ENCODE measurements at places on chromosomes 12 and 14.
A peak's percentile ranks its signal among the peaks of the same experiment; 100 is the strongest.

DNA sequence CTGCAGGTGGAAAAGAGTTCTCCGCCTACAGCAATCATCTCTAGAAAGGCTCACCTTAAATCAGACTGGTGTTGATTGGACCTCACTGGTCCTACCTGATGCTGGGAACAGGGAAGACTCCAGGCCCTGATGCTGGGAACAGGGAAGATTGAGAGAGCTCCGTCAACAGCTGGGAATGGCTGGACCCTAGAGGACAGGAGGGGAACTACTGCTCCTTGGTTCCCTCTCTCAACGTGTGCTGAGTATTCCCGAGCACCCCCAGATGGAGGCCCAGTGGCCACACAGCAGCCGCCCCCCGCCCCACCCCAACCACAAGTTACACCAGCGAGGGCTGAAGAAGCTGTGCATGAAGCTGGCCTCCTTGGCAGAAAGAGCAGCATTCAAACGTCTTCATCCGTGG is 240.3 kb downstream of the SLC15A4 start:
- no peak for DNase-seq

GRCh38 chr14:95140060-95140858 is 17.1 kb downstream of the DICER1 start:
- DNase-seq: no peak

DNA sequence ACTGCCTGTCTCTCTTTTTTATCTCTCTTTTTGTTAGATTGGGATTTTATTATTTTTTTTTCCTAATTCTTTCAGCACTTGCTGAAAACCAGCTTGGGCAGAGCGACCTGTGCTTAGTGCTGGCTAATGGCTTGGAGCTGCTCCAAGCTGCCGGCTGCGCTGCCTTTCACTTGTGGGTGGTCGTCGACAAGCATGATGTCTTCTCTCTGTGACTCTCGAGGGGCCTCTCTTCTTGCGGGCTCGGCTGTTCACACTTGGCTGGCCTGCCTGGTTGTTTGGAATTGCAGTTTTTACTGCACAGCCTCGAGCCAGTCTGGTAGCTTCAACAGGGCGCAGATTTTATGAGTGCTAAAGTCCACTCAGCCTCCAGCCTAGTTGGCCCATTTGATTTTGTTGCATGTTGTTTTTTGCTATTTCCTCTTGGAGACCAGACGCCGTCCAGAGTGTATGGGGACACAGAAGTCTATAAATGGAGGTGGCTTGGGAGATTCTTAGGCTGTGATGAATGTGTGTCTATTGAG is 18.6 kb downstream of the TPCN1 start:
- no peak for DNase-seq

DNA sequence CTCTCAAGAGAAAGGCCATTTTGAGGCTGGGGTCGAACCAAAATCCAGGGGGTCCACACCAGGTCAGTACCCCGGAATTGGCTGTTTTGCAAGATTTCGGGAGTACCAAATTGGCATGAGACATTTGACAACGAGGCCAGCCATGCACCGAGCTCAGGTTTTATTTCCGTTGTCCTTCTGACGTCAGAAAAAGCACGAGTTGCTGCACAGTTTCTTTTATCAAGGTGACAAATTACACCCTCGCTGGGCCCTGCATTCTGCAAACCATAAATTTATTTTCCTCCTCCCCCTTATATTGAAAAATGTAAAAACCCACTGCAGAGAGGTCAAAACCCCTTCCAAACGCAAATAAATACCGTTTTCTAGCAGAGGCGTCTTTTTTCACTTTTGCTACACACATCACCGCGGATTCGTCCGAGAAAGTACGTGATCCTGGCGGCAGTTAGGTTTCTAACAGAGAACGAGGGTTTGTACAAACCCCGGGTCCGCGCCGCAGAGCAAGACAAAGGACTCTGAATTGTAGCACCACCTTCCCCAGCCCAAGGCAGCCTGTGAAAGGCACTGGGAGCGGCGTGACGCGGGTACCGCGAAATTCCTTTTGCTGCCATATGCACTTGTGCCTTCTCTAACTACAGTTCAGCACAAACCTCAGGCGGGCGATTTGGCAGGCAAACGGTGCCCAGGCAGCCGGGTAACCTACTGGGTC is 1.8 kb downstream of the SLC38A1 start:
- peak; percentile 56 for DNase-seq

GRCh38 chr12:50065726-50066310 is 8.4 kb downstream of the ASIC1 start:
- DNase-seq: no peak

DNA sequence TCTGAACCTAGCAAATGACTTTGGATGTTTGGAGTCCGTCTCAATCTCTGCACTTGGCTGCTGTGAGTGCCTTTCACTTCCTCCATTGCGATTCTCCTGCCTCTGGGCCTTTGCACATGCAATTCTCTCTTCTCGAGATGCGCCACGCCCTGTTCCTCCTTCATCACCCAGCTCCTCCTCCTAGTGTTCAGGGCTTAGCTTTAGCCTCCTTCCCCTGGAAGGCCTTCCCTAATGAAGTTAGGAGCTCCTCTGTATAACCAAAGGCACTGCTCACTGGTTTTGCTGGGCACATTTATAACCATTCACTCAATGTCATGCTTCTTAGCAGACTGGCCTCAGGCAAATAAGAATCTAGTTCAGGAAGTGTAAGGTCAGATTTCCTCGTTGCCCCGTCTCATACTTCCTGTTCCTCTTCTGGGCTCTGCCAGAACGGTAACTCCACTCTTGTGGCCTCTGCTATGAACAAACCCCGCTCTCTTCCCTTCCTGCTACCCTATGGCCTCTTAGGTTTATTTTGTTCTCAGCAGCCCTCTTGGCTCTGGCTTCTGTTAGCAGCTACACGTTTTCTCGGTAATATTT is 171.4 kb downstream of the CRADD start:
- no peak for DNase-seq

DNA sequence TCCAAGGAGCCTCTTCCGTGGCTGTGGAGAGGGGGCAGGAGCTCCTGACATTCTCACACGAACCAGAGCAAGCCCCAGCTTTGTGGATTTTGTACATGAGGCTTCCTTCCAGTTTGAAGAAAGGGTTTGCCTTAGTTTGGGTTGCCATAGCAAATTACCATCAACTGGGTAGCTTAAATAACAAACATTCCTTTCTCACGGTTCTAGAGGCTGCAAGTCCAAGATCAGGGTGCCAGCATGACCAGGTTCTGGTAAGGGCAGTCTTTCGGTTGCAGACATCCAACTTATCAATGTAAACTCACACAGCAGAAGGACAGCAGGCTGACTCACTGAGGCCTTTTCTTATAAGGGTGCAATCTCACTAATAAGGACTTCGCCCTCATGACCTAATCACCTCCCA is 25.9 kb upstream of the STAB2 start:
- no peak for DNase-seq

DNA sequence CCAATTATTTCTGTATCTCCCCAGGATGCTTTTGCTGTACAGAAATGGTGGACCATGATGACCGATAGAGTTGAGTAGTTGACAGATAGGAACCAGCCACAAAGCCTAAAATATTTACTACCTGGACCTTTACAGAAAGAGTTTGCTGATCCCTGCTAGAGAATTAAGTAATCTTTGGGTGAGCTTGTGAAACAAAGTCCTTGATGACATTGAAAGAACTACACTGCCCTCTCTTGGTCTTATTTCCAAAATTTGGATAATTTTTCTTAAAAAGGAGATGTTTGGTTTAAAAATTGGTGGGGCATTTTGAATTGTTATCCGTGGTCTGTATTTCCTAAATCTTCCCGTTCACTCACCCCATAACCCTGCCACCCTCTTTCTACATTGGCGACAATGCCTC is 13.7 kb upstream of the TCTN1 start:
- no peak for DNase-seq

DNA sequence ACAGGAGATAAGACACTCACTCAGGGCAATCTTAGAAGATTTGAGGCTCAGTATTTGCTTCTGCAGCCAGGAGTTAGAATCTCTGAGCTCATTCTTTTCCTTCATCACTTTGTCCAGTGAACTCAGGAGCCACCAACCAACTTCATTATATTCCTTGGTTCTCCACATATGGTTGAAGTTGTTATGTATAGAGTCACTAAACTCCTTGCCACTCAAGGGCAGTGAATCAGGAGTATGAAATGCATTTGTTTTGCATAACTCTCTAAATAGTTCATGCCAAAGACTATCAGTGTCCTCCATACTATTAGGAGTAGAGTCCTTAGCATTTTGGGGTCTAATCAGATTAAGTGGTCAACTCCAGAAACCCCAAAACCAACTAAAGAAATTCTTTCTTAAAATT is 150.6 kb downstream of the CCDC59 start:
- no peak for DNase-seq

- no peak for DNase-seq
Observed at GRCh38 chr14:89296281-89296745, 120.7 kb downstream of the FOXN3 start.

Measured in NCI-H187 (cell line).